ENCODE measurements at places on chromosomes 16 and 17.

GRCh38 chr16:971582-971905 is 760 bp upstream of the LMF1 start:
- no peak for DNase-seq

- no peak for DNase-seq
These were observed 7.3 kb downstream of the KLHL10 start for GRCh38 chr17:41844971-41845370.

GRCh38 chr17:10061111-10061845 is 137.1 kb downstream of the GAS7 start:
- DNase-seq: peak; percentile 83

GRCh38 chr17:47188271-47188875 is 722 bp downstream of the CDC27 start:
- peak; percentile 65 for DNase-seq

- DNase-seq: no peak
These were observed 7.3 kb downstream of the HS3ST4 start for GRCh38 chr16:25699069-25699468.

GRCh38 chr16:59336136-59336695 is 602.1 kb upstream of the GOT2 start:
- no peak for DNase-seq

Measured in fibroblast of the aortic adventitia (primary cell).